ENCODE measurements at places on chromosomes 16 and 17.

GRCh38 chr16:86886651-86887050 lies 308.3 kb downstream of the FOXL1 start:
- DNase-seq: no peak

DNA sequence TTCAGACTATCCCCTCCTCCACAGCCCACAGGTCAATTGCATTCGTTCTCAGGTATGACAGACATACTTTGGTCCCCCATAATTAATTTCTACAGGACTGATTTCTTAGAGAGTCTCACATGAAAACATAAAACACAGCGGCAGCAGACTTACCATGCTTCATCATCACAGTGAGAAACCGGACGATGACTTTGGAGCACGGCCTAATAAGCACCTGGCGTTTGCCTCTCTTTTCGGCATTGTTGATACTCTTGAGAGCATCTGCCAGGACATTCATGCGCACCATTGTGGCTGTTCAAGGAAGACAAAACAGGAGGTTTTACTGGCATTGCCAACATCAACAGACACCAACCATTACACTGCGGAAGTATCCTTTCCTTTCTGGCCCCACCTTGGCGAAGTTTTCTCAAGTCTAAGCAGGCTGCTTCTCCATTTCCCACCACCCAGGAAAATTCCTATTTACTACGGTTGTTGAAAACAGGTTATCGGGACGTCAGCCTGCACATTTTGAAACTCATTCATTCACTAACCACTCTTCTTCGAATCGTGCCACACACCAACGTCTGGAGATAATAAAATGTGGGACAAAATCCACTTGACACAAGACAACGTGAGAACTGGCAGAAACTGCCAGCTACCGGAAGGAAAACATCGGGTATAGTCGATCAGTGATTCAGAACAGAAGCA lies 1.2 kb downstream of the RPS15A start:
- DNase-seq: no peak

GRCh38 chr17:46152423-46152822 lies 40.8 kb downstream of the KANSL1 start:
- no peak for DNase-seq

- DNase-seq: peak; percentile 76
These were observed 1.1 kb upstream of the ZNF200 start for GRCh38 chr16:3235856-3236669.

GRCh38 chr16:25063865-25064264 lies 47.7 kb upstream of the LCMT1 start:
- DNase-seq: no peak

GRCh38 chr16:70576431-70577255 lies 53.0 kb downstream of the SF3B3 start:
- no peak for DNase-seq

- DNase-seq: no peak
These were observed 32.1 kb downstream of the IST1 start for GRCh38 chr16:71927383-71927782.

DNA sequence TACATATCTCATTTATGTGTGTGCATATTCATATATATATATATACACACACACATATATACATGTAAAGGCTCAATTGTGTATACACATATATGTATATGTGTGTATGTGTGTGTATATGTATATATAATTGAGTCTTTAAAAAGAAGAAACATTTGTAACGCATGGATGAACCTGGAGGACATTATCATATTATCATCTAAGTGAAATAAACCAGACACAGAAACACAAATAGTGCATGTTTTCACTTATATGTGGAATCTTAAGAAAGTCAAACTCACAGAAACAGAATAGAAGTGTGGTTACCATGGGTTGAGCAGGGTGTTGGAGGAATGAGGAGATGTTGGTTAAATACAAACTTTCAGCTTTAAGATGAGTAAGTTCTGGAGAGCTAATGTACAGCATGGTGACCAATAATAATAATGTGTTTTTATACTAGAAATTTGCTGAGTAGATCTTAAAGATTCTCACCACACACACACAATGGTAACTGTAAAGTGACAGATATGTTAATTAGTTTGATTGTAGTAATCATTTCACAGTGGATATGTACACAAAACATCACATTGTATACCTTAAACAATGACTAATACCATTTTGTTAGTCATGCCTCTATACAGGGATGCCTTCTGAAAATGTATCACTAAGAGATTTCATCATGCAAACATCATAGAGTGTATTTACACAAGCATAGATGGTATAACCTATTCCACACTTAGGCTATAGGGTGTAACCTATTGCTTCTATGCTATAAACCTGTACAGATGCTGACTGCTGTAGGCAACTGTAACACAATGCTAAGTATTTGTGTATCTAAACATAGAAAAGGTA lies 132.6 kb upstream of the CACNG5 start:
- no peak for DNase-seq

GRCh38 chr16:63057341-63057740 lies 1021.1 kb upstream of the CDH8 start:
- no peak for DNase-seq

DNA sequence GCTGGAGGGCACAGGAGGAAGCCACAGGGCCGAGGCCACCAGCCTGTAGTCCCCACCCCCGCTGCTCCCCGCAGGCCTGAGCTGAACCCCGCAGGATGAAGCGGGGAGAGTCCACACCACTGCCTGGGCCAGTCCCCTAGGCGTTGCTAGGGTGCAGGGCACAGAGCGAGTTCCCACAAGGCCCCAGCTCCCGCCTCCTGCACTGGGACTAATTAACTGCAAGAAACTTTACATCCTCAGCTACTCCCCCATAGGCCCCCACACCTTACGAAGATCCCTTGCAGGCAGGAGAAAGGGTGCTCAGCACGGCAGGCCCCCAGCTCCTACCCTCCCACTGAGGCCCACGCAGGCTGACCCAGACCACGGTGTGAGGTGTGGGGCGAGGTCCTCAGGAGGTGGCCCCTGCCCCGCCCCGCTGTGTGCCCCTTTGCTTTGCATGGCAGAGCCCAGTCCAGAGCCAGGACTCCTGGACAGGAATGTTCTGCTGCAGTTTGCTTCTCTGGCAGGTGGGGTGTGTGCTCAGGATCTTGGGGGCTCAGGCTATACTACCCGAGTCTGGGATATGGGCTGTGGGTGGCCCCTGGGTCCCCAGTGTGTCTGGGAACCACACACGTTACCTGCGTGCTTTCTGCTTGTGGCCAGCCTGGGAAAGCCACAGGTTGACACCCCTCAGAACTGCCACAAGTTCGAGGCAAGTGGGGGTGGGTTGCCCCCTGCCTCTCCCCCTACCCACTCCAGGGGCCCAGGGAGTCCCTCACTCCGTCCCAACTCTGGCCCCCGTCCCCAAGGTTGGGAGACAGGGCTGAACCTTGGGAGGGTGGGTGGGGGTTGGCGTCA lies 1.2 kb downstream of the GNG13 start:
- no peak for DNase-seq

DNA sequence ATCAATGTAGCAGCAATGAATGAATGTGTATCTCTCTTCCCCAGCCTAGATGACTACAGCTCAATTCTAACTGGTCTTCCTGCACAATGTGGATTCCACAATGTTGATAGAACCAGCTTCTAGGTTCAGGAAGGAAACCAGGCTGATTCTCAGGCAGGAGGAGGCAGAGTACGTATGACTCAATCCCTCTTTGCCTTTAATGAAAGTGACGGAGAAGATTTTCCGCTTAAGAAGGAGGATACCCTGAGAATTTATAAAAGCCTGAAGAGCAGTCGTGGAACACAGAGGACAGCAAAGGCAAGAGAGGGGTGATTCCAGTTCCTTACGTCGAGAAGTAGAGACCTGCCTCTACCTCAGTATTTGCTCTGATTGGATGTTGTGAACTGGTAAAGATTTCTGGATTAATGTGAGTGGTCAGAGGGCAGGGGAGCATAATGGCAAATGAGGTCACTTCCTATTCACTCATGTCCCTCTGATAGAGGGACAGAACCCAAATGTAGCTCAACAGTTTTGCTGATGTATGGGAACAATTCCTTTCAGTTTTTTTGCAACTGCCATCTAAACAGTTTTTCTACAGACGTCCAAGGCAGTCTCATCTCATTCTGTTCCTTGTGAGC lies 15.0 kb upstream of the SLC16A11 start:
- DNase-seq: no peak

- no peak for DNase-seq
These were observed 93.9 kb downstream of the YPEL2 start for GRCh38 chr17:59425085-59425931.

GRCh38 chr17:76327696-76328095 lies 19.6 kb upstream of the QRICH2 start:
- DNase-seq: no peak

DNA sequence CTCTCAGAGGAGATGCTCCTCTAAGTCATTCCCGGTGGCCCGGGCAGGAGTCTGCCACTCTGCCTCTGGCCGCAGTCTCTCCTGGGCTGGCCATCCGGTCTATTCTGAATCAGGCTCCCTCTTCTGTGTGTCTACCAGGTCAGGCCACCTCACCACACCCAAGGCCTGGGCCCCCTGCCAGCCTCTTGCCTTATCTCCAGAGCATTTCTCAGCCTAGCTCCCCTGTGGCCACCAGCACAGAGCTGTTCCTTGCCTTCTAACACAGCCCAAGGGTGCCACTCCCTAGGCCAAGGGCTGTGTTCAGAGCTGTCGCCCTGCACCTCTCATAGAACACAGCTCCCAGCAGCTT lies 55.3 kb downstream of the MYO18A start:
- no peak for DNase-seq

- no peak for DNase-seq
These were observed 26.6 kb upstream of the KRT17 start for GRCh38 chr17:41650794-41651624.

DNA sequence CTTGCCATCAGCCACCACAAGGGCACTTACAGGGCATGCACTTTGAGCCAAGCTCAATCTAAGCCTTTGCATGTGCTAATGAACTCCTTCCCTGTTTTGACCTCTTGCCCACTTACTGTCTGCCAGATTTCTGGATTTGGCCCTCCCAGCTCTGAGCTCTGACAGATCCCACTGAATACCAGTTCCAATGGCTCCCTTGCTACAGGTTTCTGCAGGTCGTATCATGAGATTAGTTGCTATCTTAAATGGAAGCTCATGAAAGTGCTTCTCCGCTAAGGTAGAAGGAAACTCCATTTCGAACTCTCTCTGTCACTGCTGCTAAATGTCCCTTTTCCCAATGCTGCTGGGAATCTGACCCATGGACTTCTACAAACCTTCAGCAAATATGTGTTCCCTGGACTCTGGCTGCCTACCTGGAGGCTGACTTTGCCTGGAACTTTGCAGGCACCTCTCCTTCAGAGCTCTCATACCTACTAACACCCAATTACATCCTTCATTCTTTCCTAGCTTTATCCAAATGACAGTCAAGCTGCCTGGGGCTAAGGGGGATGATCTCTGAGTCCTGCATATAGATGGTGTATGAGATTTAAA lies 23.5 kb upstream of the TOB1 start:
- no peak for DNase-seq

- no peak for DNase-seq
These were observed 54.7 kb downstream of the SLC6A2 start for GRCh38 chr16:55710466-55710865.

DNA sequence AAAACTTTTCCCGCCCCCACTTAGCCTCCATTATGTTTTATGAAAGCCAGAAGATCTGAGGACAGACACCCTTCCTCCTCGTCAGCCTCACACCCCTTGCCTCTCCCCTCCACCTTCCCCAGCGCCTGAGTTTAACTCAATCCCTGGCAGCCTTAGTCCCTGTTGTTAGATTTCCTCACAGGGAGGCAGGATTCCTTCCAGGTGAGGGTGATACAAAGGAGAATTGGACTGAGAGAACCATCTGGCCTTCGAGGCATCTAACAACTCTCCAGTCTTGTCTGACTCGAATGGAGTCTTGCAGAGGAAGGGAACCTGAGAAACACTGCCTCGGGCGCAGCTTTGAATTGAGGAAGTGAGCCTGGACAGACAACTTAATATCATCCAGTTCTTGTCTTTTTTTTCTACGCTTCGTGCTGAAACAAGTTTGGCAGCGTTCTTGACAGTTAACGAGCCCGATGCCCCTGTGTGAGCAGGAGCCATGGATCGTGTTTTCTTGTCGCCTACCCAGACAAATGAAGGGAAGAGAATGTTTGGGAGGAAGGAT lies 1.3 kb upstream of the ZNF768 start:
- DNase-seq: no peak

- no peak for DNase-seq
These were observed 20.4 kb downstream of the TEX2 start for GRCh38 chr17:64242633-64243032.

DNA sequence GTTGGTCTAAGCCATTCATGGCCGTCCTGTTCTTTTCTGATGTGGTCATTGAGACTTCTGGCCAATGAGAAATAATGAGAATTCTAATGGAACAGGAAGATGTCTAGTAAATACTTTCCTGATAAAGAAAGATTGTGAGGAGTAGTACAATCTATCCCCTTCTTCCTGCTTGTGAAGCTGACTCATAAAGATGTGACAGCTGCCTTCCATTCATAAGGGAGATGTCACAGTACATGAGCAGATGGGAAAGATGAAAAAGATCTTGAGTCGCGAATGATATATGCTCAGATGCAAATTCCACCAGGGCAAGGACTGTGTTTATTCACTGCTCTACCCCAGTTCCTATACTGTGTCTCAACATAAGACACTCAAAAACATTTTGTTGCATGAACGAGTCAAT lies 111.7 kb upstream of the FOXF1 start:
- no peak for DNase-seq

- no peak for DNase-seq
These were observed 130.0 kb upstream of the HS3ST2 start for GRCh38 chr16:22683730-22684573.

GRCh38 chr16:12182212-12182611 lies 205.7 kb downstream of the SNX29 start:
- DNase-seq: no peak

DNA sequence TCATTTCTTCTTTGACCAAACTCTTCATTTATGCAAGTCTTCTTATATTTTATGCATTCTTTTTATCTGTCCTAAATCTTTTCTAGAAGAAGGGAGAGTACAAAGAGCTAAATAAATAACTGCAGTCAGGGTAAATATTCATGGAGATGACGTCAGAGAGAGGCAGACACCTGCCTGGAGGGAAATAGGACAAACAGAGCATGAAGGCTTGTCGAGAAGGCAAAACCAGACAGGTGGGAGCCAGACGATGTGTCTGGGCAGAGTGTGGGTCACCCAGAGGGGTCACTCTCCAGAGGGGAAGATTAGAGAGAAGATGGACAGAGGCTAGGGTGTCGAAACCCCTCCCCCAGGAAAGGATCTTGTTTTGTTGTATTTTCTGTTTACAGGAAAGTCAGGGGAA lies 78.3 kb upstream of the RPL38 start:
- no peak for DNase-seq

- no peak for DNase-seq
These were observed 15.4 kb upstream of the PITPNA start for GRCh38 chr17:1578029-1578428.
